ENCODE measurements at places on chromosomes 16 and 17.

- no peak for DNase-seq
These were observed 513 bp downstream of the CRLF3 start for GRCh38 chr17:30824002-30824355.

- DNase-seq = no peak
These were observed 255.2 kb upstream of the WSB1 start for GRCh38 chr17:27038676-27039075.

GRCh38 chr16:31148281-31148728, 1.6 kb downstream of the PRSS36 start:
- DNase-seq = no peak

GRCh38 chr16:56911771-56912571, 20.0 kb upstream of the HERPUD1 start:
- DNase-seq = no peak

- no peak for DNase-seq
These were observed 539 bp downstream of the LRRC45 start for GRCh38 chr17:82023447-82024241.

Measured in SW 1271 (cell line).